BJ (cell line): ENCODE measurements at places on chromosomes 12 and 14. TPM values are rescaled to one million over a fixed set of nuclear protein-coding genes. Genes with fewer than 3 reads are reported as not detected.

The FERMT2 gene
- polyA plus RNA-seq, result 275 and 393 TPM in 2 replicates

DNA sequence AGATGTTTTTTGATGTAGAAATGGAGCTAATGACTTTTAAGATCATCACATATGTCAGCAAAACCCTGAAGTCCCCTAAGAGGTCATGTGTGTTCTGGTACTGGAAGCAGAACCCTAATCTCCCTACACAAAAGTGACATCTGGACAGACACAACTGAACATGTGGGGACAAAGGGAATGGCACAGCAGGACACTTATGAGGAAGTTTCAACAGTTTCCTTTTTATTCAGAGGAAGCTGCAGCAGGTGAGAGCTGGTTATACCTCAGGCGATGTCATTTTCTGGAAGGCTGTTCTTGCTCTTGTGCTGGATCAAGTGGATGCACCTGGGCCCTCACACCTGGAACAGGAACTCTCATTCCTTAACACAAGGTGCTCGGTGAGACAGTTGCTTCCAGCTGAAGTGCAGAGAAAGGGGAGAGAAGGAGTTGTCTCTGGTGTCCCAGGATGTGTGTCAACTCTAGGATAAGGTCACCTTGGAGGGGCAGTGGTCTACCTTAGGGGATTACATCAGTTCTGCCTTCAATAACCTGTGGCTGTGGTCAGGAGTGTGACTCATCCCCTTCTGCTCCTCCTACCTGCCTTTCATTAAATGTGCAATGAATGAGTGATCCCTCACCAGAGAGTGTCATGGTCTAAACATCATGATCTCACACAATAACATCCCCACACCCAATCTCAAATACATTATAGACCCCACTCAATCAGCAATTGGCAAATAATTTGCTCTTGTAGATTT, 463.4 kb downstream of the TMEM121 start:
- no peak for DNase-seq

DNA sequence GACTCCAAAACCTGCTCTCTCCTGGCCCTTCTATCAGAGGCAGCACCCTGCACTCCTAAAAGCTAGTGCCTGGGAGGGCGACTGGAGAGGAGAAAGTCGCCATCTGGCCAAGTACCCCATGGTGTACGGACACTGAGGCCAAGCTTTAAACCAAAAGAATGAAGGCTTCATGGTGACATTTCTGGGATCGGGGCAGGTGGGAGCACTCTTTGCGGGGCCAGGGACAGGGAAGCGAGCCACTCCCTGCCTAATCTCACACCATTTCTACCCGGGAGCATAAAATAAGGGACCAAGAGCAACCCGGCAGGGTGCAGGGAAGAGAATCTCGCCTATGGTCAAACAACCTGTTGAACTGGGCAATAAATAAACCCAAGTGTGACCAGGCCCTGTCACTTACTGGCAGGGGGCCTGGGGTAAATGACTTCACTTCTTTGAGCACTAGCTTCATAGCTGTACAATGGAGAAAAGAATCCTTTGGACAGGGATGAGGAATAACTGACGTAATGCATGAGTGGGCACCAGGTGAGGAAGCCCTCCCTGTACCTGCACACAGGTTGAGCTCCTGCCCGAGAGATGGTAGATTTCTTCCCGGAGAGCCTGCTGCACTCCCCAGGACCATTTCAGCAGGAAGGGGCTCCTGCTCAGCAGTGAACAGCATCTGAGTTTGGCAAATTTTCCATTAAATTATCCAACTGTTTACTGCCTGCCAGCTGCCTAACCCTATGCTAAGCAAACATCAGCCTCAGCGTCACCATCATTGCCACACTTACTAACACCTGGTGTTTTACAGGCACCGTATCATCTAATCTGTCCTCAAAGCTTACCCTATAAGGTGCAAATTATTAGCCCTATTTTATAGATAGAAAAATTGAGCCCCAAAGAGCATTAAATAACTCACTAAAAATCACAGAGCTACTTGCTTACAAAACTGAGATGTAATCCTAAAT, 2.0 kb downstream of the SERPINA1 start:
- no peak for DNase-seq

DNA sequence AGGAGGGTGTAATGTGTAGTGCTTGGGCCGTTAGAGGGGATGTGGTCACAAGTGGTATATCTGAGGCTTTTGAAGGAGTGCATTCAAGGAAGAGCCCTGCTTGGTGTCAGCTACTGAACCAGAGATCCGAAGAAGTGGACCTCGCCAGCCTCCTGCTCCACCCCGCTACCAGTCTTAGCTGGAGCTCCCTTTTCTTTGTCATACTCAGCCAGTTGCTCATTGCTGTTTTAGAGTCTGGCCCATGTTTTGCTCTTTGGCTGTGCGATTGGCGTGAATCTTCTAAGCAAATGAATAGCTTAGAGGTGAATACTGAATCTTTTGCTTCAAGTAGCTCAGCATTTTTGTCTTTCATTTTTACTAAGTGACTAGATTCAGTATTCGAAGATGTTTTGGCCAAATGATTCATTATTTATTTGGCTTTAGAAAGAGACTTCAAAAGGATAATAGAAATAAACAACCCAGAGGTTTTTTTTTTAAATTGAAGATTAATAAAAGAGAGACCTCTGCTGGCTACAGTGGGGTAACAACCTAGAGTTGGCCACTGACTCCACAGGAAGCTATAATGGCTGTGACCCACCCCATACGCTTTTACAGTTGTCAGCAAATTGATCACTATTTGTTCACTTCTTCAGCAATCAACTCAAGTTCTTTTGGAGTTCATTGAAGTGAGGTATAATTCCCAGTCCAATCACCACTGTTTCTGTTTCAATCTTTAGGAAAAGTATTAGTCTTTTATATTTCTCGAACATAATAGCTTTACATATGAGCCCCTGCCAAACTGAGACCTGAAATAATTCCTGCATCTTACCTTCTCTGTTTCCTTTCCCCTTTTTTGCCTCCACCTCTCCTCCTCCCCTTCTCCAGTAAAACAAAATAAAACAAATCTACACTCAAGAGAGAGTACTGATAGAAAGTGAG, 19.9 kb downstream of the CDKN1B start:
- DNase-seq, result peak; percentile 59

GRCh38 chr12:10159280-10159679, 12.7 kb downstream of the OLR1 start:
- no peak for DNase-seq

- no peak for DNase-seq
These were observed 682.4 kb downstream of the DIO2 start for GRCh38 chr14:79528828-79529416.

- no peak for DNase-seq
These were observed 38.5 kb downstream of the IL31 start for GRCh38 chr12:122135437-122136031.

- no peak for DNase-seq
These were observed 618 bp downstream of the SEC23A start for GRCh38 chr14:39102265-39102968.

DNA sequence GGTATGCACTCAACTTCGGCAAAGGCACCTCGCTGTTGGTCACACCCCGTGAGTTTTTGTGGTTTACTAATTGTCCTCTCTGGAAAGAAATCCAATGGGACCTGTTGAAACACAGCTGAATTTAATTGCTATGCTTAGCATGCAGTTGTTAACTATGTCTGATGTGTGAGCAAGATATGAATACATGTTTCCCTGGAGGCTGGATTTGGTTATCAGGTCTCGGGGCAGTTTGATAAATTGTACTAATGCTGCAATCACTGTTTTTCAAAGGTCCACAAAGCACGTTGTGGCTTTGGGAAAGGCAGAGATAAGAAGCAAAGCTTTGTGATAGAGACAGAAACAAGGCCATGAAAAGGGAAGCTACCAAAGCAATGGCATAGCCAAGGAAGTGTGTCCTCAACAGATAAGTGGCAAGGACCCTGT, 91.3 kb downstream of the DAD1 start:
- DNase-seq, result no peak

The C12orf50 gene
- not detected in 2 replicates for polyA plus RNA-seq

DNA sequence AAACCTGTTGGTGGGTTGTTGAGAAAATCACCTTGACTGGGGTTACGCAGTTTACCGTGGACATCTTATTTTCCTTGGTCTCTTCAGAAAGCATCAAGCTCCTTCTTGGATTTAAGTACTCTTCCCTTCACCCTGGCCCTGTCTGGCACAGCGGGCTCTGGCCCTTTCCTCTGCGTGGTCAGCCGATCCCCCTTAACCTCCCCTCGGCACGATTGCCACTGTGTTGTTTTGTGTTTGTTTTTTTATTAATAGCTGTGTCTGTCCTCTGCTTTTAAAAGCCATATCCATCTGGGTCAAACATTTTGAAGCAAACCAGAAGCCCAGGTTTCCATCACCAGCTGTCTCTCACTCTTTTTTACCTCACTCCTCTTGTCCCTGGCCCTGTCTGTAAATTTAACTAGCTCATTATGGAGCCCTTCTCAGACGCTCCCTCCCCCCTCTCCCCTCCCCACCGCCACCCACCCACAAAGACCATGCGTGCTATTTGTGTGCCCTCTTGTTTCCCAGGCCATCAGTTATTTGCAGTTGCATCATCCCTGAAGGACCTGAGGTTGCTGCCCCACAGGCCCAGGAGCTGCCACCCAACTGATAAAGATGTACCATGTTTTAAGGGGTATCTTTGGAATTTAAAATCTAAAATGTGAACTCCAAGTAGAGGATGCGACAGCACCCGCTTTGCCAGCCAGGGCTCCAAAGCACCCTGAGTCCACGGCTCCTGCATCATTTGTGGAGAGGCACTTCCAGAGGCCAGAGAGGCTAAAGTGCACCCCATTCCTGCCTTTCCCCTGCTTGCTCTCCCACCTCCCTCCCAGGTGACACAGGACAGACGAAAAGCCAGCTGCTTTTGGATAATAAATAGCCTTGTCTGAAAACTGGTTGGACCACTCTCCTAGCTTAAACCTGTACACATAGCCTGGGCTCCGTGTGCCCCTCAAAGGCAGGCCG, 3.9 kb downstream of the BCL11B start:
- DNase-seq, result no peak

The RNASE7 gene
- polyA plus RNA-seq, result not detected in 2 replicates

The USP30 gene
- 16.0 and 16.7 TPM in 2 replicates for polyA plus RNA-seq

DNA sequence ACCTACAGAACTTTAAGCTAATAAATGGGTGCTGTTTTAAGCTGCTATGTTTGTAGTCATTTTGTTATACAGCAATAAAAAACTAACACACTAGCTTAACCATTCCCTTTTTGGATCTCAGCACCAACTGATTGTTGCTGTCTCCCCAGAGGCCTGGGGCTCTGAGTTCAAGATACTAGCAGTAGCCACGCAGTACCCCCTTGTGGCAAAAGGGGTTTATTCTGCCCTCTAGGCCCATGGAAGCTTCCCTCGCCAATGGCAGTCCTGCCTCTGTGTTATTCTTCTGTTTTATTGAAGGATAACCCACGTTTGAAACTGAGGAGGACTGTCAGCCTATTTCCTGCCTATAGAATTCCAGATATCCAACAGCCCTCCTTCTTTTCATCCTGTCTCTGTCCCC, 455.3 kb upstream of the ATP2B1 start:
- DNase-seq, result no peak

DNA sequence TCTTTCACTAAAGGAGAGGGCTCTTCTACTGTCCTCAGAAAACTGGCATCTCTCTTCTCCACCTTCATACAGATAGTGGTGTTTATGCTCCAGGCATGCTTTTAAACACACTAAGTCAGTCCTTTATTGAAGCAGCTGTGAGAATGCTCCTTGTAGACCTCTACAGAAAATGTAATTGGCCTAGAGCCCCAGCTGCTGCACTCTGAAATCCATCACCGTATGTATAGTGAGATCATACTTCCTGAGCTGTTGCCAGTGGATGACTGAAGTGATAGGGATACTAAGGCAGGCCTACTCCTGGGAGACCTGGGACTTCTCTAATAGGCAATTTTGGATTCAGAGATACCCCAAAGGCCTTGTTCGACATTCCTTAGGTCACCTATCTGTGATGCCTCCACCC, 535.4 kb downstream of the RPS29 start:
- no peak for DNase-seq

The SRSF5 gene
- 162 and 194 TPM in 2 replicates for polyA plus RNA-seq

DNA sequence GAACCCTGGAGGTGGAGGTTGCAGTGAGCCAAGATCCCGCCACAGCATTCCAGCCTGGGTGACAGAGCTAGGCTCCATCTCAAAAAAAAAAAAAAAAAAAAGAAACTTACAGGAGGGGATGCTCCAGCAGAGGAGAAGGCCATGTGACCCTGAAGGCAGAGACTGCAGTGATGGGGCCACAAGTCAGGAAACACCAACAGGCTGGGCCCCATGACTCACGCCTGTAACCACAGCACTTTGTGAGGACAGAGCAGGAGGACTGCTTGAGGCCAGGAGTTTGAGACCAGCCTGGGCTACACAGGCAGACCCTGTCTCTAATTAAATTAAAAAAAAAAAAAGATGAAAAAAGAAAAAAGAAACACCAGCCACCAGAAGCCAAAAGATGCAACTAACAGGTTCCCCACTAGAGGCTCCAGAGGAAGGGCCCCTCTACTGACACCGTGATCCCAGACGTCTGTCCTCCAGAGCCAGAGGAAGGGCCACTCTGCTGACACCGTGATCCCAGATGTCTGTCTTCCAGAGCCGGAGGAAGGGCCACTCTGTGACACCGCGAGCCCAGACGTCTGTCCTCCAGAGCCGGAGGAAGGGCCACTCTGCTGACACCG, 9.1 kb upstream of the GLT1D1 start:
- no peak for DNase-seq

The KRT5 gene
- polyA plus RNA-seq, result not detected in 2 replicates

The SYNDIG1L gene
- polyA plus RNA-seq, result not detected in 2 replicates

DNA sequence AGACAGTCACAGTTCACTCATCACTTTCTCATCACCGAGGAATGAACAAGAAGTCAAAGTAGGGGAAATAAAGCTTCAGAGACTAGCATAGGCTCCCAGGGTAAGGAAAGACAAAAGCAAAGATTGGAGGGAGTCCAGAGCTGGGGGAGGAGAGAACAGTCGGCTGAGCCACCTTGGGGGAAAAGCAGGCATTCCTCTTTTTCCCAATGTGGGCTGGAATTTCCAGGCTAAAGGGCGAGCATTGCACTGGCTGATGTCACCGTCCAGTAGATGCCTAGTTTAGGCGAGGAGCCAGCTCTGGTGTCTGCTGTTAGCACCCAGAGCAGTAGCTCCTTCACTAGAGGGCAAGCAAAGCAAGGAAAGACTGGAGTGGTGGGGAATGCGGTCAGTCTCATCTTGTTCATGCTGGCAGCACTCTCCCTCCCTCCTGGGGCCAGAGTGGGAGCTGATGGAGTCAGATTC, 8.5 kb upstream of the KRT75 start:
- DNase-seq, result no peak

DNA sequence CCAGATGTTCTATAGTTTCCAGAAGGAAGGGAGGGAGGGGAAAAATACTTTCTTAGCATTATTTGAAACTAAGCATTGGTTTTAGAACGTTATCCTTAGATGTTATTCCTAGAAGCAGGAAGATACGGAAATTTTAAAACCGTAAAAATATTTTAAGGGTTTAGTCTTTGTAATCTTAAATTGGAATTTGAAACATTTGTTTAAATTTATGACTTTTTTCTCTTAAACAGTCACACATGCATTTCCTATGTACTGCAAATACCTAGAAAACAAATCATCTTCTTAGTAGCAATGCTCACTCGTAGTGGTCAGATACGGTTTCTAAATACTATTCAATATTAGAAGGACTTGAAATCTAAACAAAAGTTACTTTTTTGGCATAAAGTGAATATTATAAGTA, 282.0 kb downstream of the ERC1 start:
- peak; percentile 19 for DNase-seq
